CD4-positive, alpha-beta T cell treated with Interleukin-2 at 100 ng/mL for 4 hours (primary cell): ENCODE measurements at places on chromosomes 13 and 19.
A peak's percentile ranks its signal among the peaks of the same experiment; 100 is the strongest.

DNA sequence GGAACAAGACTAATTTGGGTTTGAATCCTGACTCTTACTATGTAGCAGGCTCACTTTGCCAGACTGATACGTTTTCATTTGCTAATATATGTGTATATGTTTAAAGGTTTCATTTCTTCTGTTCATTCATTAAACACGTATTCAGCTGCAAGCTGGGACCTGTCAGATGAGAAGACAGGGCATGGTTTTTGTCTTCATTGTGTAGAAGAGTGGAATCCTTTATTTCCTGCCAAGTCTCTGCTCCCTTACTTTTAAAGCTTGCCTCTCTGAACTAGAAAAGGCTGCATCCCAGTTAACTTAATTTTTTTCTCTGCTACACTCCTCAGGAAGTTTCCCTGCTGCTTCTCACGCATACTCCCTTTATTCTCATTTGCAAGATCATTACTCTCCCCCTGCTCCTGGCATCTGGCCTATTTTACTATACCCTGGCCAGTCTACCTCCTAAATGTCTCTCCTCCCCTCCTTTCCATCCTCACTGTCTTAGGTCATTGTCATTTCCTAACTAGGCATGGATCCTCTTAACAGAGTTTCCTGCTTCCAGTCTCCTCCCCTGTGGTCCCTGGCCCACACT, 141.0 kb upstream of the TMTC4 start:
- DNase-seq: no peak

- DNase-seq: no peak
These were observed 1.3 kb downstream of the ITGBL1 start for GRCh38 chr13:101453784-101454201.

GRCh38 chr19:56301155-56301554, 13.5 kb downstream of the ZSCAN5A start:
- no peak for DNase-seq

GRCh38 chr13:110118106-110118505, 188.9 kb downstream of the COL4A1 start:
- DNase-seq: no peak

DNA sequence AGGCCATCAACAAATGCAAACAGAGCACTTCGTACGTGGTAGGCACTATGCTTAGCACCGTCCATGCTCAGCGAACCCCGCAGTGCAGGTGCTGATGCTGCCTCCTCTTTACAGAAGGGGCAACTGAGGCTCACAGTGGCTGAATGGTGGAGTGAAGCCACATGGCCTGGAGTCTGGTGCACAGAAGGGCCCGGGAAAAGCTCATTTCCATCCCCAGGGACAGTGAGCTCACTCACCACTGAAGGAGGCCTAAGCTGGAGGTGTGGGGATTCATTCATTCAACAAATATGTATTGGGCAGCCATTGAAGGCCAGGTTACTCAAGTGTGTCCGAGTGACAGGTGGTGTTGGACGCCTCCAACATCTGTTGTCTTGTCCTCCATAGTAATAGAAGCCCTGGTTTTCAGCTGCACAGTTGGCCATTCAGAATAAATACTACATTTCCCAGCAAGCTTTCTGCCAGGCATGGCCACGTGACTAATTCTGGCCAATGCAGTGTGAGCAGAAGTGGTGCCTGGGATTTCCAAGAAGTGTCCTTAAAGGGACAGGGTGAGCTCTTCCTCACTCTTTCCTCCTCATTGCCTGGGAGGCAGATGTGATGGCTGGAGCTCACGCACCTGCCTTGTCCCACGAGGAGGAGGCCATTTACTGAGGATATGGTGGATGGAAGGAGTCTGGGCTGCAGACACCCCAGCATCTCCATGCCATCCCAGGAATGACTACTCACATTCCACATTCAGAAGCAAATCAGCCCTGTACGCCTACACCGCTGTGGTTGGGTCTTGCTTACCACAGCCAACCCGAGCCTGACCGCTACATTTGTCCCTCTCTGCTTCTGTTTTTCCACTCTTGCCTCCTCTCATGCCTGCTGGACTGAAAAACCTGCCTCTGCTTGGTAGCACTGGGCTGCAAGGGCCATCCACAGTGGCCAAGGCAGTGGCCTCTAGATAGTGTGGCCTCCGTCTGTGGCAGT, 2.3 kb upstream of the ZNRF4 start:
- DNase-seq: no peak

DNA sequence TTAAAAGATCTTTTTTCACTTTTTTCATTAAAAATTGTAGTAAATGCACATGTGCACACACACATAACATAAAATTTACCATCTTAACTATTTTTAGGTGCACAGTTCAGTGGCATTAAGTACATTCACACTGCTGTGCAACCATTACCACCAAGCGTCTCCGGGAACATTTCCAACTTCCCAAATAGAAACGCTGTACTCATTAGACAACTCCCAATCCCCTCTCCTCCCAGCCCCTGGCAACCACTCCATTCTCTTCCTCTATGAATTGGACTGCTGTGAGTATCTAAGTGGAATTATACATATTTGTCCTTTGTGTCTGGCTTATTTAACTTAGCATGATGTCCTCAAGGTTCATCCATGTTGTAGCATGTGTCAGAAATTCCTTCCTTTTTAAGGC, 11.6 kb downstream of the GJB2 start:
- no peak for DNase-seq

GRCh38 chr19:17953316-17953801, 13.5 kb upstream of the KCNN1 start:
- no peak for DNase-seq

DNA sequence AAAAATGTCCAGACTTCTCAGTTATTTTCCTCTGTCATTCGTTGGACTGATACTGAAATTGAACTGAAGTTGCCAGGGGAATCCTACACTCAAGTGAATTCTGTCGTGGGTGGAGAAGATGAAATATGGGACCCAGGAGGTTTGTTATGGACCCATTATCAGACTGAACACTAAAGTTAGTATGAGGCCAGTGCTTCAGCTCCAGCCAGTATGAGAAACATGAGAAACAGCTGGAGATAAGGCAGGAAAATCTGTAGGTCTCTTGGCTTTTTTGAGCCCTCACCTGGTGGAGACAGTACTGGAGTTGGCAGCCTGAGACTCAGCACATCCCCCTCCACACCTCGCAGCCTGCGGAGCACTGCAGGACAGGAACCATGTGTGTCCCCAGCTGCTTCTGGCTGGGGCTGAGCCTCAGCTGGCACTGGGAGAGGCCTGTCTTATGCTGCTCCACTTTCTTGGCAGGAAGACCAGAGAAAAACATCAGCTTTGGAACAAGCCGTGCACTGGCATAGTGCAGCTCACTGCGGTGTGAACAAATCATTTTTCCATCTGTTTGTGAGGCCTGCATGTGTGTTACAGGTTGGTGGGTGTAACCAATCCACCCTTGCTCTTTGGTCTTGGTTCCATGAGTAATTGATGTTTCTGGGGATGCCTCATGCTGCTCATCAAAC, 641.0 kb downstream of the FGF9 start:
- DNase-seq: no peak

- peak; percentile 78 for DNase-seq
These were observed 622 bp upstream of the FXYD5 start for GRCh38 chr19:35153701-35154524.

DNA sequence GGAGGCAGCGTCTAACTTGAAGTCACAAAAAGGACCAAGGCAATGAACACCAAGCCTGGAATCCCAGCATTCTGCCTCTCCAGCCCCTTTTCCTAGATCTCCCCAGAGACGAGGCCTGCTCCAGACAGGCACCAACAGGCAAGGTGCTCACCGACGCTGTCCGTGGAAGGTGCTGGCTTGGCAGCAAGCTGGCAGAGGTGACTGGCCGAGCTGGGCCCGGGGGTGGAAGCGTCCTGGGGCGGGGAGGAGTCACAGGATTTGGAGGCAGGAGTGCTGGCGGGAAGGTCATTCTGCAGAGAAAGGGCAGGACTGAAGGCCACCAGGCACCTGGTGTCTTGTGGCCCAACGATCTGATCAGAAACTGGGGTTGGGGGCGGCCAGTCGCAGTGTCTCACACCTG, 18.2 kb downstream of the TLE2 start:
- DNase-seq: no peak

DNA sequence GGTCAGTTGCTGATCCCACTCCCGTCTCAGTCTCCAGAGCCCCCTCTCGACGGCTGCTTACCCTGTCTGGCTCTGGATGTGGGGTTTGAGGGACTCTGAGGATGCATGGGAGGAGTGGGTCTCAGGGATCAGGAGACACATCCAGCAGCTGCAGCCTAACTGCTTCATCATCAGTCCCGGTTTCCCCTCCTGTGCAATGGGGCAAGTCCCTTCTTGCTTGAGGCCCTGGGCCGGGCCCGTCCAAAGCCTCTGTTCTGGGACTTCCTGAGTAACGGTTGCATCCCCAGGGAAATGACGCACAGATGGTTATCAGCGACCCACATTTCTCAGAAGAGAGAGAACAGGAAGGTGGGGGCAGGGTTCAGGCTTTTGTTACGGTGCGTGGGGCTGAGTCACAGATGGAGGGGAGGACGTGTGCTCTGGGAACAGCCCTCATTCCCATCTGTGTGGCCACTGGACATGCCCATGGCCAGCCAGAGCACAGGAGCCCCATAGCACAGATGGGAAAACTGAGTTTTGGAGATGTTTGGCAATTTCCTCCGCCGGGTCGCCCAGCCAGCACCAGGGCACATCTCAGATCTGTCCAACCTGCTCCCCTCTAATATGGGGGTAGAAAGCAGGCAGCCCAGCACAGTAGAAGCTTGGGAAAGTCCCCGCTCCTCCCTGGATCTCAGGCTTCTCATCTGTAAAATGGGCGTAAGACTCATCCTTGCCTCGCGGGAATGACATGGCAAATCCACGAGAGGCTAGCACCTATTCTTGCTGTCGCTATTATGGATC, 19.3 kb downstream of the GNA15 start:
- peak; percentile 88 for DNase-seq

- DNase-seq: no peak
These were observed 2.3 kb upstream of the EIF3G start for GRCh38 chr19:10122045-10122444.

GRCh38 chr19:17045907-17046502, 19.4 kb upstream of the CPAMD8 start:
- DNase-seq: no peak

DNA sequence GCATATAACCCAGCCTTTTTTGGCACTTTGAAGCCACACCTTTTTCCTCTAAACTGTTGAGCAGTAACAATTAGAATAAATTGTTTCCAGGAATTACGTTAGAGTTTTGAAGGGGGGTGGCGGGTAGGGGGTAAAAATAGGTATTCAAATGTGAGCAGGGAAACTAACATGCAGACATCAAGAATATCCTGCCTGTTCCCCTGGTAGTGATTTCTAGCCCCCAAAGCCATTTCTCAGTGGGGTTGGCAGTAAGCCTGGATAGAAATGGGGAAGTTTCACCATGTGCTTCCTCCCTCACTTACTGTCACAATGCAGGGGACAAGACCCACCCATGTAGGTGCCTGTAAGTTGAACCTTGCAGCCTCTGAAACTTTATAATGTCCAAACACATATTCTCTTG, 3.8 kb downstream of the DOCK9 start:
- DNase-seq: no peak

DNA sequence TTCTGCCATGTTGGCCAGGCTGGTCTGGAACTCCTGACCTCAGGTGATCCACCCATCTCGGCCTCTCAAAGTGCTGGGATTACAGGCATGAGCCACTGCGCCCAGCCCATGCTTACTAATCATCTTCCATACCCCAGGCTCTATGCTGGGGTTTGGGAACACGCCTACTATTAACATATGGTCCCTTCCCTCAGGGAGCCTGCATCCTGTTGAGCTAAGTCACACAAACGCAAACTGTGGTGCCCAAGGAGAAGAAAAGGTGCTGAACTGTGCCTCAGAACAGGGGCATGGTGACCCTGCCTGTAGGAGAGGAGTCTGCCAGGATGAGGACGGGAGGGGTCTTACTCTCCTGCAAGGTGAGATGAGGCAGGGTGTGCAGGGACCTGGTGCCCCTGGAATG, 5.6 kb downstream of the MICOS13 start:
- DNase-seq: no peak

DNA sequence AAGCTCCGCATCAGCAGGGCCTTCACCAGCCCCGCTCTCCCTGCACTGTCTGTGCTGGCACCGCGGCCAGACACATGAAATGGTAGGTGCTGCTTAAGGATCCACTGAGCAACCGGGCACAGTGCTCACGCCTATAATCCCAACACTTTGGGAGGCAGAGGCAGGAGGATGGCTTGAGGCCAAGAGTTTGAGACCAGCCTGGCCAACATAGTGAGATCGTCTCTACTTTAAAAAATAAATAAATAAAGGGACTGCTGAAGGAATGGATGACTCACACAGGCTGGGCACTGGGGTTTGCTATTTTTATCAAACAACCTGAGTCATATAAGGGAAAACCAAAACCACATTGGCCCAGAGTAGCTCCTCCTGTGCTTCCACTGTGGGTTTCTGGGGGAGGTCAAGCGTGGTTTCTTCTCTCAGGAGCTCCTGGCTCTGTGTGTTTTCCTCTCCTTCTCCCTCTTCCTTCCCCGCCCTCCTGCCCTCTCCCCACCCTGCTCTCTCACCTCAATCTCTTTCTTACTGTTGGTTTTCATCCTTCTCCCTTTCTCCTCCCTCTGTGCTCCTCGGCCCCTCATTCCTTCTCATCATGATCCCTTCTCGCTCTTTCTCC, 21.3 kb downstream of the VRK3 start:
- DNase-seq: peak; percentile 46

DNA sequence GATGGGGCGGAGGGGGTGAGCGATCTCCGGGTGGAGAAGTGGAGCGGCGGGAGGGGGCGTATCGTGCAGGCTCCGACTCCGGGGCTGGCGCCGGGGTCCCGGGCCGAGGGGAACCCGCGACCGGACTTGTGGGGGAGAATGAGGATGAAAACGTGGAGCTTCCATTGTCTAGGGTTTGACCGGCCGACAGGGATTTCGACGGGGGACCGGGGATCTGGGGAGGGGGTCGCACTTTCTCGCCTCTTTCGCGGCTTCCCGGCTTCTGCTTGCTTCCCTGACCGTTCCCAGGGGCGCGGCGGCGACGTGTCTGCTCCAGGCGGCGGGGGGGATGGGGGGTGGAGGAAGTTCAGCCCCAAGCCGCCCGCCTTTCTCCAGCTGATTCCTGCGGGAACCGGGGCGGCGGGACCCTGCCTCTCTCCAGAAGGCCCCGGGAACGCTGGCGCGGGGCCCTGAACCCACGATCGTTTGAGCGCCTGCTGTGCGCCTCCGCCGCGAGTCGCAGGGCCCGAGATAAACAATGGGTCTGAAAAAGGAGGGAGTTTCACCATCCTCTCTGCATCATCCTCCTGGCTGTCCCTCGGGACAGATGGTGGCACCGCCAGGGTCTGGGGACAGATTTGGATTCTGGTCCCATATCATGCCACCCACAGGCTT, 790 bp downstream of the TPM4 start:
- DNase-seq: no peak
